HS-27A (cell line): ENCODE measurements at places on chromosomes 2 and 18.

DNA sequence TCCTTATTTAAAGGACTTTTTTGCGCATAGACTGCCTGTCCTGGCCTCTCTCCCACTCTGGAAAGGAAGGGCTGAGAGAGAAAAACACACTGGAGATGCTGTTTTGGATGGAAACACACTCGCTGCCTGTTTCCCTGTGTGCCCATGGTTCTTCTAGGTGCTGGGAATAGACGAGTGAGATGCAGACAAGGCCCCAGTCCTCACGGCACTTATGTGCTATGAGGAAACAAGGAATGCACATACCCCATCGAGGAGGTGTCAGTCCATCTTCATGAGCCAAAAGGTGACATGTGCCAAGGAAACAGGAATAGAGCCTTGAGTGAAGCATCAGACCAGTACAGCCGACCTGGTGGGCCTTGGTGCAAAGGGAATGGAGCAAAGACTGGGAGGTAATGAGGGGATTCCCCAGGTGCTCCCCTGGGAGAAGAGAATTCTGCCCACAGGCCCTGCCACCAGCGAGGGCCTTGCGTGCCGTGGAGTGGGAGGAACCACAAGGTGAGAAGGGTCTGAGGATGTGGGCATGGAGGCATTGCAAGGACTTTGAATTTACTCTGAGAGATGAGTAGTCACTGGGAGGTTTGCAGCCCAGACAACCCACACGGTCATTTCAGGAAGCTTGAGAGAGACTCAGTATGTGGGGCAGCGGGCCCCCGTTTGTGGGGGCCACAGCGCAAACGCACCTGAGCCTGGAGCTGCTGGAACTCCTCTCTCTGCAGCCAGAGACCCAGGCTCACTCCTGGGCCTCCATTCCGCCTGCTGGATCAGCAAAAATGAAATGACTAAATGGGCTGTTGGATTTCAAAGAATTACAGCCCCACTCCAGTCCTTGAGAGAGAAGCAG, 197.5 kb upstream of the COPS8 start:
- DNase-seq = no peak

- no peak for DNase-seq
Measured at GRCh38 chr2:38599706-38600105, 3.0 kb downstream of the HNRNPLL start.

GRCh38 chr2:233115741-233116140, 55.6 kb downstream of the INPP5D start:
- DNase-seq = no peak

- DNase-seq = no peak
Measured at GRCh38 chr2:74510272-74510671, 2.8 kb upstream of the PCGF1 start.

DNA sequence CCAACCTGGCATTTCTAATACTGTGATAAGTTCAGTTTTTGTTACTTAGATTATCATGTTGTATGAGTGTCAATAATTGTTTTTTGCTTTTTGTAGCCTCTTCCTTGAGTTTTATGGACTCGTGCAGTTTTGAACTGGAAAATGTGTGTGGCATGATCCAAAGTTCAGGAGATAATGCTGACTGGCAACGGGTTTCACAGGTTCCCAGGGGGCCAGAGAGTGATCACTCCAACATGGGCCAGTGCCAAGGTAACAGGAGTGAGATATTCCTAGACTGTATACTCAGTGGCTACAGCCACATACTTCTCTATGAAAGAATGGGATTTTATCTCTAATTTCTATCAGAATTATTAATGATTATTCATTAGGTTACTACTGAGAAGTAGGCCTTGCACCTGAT, 18.2 kb downstream of the MEP1B start:
- no peak for DNase-seq

DNA sequence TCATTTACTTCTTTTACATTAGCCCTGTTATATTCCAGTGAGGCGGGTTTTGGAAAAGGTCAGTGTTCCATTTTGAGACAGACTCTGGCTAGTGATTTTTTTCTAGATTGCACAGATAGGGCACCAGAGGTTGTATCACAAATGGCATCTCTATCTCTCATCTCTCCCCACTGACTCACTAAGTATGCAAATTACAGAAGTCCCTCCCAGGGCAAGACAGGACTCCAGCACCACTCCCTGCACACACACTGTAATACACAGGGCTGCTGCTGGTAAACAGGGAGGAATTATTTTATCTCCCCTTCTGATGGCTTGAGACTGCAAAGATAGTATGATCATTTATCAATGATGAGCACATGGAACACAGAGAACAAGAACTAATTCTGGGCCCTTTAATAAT, 46.2 kb downstream of the AKAIN1 start:
- DNase-seq = no peak

- peak; percentile 81 for DNase-seq
Measured at GRCh38 chr2:46803911-46804670, 111.5 kb downstream of the MCFD2 start.

DNA sequence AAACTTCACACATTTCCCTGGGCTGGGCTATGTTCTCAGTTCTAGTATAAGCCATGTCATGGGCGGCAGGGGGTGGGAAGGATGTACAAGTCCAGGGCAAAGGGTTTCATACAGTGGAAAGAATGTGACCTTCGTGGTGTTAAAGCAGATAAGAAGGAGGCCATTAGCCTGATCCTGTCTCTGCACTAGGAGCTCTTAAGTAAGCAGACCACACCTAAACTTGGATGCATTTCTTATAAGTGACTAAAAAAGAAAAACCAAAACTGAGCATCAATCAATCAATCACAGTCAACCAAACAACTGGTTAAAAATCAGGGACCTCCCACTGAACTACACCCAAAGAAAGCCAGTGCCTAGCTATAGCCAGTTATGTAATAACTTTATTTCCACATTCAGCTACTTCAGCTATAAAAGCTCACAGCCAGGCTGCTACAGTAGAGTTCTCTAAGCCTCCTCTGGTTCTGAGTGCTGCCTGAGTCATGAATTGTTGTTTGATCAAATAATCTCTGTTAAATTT, 46.8 kb upstream of the RIOK3 start:
- peak; percentile 43 for DNase-seq

- DNase-seq = no peak
Measured at GRCh38 chr18:37524498-37525261, 40.9 kb downstream of the CELF4 start.

DNA sequence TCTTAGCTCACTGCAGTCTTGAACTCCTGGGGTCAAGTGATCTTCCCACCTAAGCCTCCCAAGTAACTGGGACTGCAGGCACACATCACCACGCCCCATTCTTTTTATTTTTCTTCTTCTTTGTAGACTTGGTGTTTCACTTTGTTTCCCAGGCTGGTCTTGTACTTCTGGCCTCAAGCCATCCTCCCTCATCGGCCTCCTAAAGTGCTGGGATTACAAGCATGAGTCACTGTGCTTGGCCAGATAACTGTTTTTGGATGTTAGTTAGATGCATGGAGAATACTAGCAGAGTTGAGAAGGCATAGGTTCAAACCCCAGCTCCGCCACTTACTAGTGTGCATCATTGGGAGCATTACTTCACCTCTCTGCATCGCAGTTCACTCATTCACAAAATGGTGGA, 88.3 kb downstream of the TXNL1 start:
- DNase-seq = no peak

GRCh38 chr2:16104315-16104948, 164.1 kb downstream of the MYCN start:
- DNase-seq = no peak

- DNase-seq = no peak
Measured at GRCh38 chr2:103875131-103875530, 978.8 kb upstream of the POU3F3 start.

DNA sequence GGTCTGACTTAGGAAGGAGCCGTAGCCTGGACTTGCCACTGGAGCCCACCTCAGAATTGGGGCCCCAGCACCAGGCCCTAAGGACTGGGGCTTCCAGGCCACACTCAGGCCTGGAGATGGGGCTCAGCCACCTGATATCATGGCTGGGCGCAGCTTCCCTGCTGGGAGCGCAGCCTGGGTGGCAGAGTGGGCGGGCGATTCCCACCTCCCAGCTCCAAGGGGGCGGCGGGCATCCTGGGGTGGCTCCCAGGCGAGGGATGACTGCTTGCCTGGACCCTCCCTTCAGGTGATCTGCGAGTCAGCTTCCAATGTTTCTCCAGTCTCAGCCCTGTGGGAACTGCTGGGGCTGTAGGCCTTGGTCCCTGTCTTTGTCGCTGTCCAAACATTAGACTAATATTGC, 20.1 kb downstream of the GPR35 start:
- no peak for DNase-seq

DNA sequence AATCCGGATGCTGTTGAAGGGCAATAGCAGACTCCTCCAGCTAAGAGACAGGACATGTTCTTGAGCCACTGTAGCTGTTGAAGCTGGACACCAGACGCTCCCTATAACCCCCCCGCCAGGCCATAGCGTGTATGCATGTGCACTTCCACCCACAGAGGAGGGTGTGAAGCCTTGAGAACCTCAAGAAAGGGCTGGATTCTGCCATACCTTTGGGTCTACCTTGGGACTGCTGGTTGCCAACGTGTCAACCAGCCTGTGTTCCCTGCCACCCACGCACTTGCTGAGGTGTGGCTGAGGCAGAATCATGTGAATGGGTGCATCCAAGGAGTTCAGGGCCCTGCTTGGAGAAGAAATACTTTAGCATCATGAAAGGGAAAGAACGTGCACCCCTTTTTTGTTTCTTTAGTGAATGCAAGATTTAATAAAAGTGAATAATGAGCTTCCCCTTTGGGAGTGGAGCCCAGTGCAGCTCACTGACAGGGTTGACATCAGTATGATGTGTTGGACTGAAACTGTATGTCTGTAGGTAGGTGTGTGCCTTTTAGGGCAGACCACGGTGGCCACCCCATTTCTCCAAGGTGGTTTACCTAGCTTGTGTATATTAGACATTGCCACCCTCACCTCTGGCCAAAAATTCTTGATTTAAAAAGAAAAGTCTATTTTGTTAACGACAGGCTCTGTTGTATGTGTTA, 198.3 kb downstream of the MGAT5 start:
- no peak for DNase-seq

DNA sequence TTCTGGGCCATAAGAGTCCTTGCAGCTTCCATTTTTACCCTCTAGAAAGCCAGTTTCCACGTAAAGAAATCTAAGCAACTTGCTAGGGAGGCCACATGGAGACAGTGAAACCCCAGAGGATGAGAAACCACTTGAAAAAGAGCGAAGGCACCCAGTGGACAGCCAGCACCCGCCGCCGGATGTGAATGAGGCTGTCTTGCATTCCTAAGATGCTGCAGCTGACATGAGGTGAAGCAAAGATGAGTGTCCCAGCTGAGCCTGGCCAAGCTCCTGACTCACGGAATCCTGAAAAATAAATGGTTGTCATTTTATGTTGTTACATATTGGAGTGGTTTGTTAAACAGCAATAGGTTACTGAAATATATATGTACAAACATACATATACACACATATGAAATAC, 65.9 kb upstream of the STPG4 start:
- peak; percentile 69 for DNase-seq

GRCh38 chr2:39558906-39559305, 106.8 kb upstream of the TMEM178A start:
- no peak for DNase-seq
